ENCODE measurements at places on chromosomes 1 and 21.

DNA sequence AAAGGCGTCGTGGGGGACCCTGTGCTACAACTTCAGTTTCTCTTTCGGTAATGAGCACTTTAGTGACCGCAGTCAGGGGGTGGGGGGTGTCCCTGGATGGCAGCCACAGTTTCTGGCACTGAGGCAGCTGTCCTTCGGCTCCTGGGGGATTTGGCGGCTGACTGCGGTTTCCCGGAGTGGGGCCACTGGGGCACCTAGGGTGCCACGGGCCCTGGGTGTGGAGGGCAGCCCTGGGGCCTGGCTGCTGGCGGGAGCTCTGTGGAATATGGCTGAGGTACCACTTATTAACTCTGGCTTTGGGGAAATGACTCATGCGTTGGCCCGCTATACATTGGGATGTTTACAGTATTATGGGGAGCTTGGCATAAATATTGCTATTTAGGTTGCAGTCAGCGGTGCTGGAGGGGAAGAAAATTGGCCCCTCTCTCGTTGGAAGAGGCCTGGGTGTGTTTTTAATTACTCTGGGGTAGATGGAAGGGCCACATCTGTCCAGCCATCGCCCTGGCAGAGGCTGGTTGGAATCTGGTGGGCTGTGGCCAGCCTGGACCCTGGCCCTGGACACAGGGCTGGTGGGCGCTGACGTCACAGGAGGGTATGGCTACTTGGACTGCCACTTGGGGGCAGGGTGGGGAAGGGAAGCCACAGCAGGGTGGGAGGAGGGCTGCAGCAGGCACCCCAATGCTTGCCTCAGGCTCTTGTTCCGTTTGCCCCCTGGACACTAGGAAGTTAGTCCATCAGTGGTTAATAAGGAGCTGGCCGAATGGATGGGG, 2.0 kb downstream of the EPHB2 start:
- DNase-seq, result no peak

GRCh38 chr1:67674260-67675011, 10.6 kb upstream of the GADD45A start:
- no peak for DNase-seq

DNA sequence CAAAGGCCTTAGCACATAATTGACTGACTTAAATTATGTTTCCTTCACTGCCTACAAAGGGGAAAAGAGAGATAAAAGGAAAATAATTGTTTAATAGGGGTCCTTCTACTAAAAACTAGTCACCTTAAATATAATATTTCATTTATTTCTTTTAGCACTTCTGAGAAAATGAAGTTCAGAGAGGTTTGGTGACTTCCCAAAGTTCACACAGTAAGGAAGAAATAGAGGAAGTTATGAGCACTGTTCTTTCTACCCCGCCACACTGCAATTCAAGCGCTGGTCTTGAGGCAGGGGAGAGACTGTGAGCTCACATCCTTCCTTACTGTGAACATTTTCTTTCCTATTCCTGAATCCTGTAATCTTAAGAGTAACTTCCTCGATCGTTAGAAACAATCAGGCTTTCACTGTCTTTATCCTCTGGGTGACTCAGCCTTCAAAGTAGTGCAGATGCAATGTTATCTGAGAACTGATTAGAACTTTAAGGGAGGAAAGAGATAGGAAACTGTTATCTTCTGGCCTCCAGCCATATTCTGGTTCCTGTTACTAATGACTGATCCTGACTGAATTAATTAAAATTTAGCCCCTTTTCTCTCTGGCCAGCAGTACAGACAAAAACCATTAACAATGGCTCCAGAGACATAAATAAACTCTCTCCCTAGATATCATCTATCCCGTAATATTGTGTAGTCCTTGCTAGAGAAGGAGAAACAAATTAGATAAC, 6.8 kb downstream of the RGS5 start:
- DNase-seq, result no peak

DNA sequence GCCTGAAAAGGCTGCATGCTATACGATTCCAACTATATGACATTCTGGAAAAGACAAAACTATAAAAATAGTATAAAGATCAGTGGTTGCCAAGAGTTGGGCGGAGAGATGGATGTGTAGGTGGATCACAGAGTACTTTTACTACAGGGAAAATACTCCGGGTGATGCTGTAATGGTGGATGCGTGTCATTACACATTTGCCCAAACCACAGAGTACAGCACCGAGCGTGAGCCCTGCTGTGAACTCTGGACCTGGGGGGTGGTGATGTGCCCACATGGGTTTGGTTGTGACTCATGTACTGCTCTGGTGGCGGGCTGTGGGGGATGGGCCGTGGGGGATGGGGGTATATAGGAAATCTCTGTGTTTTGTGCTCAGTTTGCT, 162.7 kb upstream of the COL6A1 start:
- peak; percentile 61 for DNase-seq

GRCh38 chr1:186965847-186966246, 137.1 kb downstream of the PLA2G4A start:
- DNase-seq, result no peak

- no peak for DNase-seq
Measured at GRCh38 chr1:163147019-163147418, 55.7 kb downstream of the RGS5 start.

- DNase-seq, result no peak
Measured at GRCh38 chr1:8021676-8022266, 4.3 kb downstream of the ERRFI1 start.

DNA sequence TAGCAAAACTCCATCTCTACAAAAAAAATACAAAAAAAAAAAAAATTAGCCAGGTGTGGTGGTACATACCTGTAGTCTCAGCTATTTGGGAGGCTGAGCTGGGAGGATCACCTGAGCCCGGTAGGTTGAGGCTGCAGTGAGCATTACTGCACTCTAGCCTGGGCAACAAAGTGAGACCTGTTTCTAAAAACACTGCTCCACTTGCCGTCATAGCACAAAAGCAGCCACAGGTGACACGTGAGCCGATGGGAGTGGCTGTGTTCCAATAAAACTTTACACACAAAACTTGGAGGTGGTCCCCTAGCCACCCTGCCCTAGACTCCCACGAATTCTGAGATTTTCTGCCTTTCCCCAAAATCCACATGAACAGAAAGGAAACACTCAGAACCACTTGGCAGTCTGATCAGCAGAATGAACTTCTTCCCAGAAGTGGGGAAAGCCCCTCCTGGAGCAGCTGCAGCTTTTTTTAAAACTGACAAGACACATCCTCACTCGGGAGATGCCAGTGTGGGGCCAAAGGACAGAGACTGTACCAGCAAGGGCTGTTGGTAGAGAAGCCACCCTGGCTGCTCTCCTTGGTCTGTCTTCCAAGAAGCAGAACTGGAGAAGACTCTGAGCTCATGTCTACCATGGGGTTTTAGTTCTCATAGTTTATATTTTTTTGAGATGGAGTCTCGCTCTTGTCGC, 23.3 kb downstream of the PLEKHM2 start:
- no peak for DNase-seq

GRCh38 chr21:34166468-34166867, 93.1 kb downstream of the MRPS6 start:
- DNase-seq, result no peak

DNA sequence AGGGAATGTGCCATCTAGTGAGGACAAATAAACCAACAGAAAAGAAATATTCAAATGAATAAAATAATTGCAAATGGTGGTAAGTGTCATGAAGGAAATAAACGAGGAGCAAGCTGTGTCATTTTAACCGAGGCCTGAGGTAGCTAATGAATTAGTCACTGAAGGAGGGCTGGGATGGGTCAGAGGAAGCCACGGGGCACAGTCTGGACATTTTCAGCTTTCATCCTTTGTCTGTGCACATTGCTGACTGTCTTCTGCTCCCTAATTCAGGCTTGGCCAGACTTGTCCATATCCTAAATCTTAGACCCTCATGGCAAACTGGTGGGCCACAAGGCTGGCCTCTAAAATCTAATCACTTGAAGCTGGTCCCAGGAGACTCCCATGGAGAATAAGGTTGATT, 138.4 kb downstream of the RHOU start:
- no peak for DNase-seq

GRCh38 chr21:34180407-34180806, 107.0 kb downstream of the MRPS6 start:
- no peak for DNase-seq

GRCh38 chr1:27393641-27394281, 1.3 kb downstream of the GPR3 start:
- DNase-seq, result no peak

DNA sequence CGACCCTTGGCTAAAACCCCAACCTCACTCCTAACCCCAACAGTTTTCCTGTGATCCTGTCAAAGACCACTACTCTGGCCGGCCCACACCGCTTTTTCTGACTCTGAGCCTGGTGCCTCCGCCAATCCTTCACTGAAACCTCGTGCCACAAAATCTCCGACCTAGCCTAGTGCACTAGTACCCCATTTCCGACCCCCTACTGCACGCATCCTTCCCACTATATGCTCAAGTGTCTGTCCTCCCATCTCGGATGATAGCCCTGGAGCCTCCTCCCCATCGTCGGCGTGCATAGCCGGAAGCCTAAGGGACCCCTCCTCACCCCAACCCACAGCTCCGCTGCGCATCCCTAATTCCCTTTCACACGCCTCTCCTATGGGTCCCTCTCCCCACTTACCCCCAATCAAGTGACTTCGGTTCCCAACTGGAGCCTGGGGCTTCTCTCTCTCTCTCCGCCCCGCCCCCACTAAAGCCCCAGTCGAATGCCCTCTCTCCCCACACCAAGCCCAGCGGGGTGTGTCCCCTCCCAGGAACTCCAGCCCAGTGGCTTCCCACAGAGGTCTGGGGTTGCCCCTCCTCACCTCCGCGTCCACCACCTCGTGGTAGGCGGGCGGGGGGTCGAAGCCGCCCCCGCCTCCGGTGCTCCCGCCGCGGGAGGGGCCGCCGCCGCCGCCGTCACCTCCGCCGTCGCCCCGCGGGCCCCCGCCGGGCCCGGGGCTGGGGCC, 791 bp downstream of the USP24 start:
- DNase-seq, result no peak

- DNase-seq, result no peak
Measured at GRCh38 chr1:70896224-70896623, 151.4 kb downstream of the PTGER3 start.

GRCh38 chr1:98382586-98382985, 278.9 kb upstream of the SNX7 start:
- no peak for DNase-seq

GRCh38 chr1:47219590-47220220, 12.3 kb downstream of the TAL1 start:
- no peak for DNase-seq

GRCh38 chr1:218275823-218276222, 9.3 kb upstream of the RRP15 start:
- no peak for DNase-seq

DNA sequence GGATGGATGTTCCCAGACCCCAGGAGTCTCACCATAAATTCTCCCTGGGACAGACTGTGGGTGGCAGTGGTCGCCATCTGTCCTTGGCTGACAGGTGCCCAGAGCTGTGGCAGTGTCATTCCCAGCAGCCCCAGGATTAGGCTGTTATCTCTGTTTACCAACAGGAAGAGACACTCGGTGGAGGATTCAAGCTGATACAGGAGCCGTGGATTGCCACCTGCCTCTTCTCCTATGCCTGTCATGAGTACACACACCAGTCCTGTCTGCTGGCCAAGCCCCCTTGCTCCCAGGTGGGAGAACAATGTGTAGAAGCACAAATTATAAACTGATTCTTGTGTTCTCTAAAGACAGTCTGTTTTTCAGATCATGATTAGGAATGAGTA, 152.6 kb downstream of the ETS2 start:
- DNase-seq, result no peak

DNA sequence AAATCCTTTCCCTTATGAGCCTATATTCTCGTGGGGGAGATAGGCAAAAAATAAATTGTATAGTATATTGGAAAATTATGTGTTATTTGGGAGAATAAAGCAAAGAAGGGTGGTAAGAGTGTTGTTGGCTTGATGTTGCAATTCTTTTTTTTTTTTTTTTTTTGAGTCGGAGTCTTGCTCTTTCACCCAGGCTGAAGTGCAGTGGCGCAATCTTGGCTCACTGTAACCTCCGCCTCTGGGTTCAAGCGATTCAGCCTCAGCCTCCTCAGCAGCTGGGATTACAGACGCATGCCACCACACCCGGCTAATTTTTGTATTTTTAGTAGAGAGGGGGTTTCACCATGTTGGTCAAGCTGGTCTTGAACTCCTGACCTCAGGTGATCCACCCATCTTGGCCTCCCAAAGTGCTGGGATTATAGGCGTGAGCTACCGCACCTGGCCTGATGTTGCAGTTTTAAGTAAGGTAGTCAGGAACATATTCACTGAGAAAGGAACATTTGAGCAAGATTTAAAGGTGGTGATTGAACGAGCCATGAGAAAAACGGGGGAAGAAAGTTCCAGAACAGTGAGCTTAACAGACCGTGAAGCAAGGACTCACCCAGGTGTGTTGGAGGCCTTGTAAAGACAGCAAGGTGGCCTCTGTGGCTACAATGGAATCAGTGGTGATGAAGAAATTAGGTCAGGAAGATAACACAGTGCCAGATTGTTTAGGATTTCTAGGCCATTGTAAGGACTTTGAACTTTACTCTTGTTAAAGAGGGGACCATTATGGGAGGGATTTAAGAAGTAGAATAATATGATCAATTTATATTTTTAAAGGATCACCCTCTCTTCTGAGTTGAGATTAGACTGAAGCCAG, 45.8 kb downstream of the RPRD2 start:
- no peak for DNase-seq

DNA sequence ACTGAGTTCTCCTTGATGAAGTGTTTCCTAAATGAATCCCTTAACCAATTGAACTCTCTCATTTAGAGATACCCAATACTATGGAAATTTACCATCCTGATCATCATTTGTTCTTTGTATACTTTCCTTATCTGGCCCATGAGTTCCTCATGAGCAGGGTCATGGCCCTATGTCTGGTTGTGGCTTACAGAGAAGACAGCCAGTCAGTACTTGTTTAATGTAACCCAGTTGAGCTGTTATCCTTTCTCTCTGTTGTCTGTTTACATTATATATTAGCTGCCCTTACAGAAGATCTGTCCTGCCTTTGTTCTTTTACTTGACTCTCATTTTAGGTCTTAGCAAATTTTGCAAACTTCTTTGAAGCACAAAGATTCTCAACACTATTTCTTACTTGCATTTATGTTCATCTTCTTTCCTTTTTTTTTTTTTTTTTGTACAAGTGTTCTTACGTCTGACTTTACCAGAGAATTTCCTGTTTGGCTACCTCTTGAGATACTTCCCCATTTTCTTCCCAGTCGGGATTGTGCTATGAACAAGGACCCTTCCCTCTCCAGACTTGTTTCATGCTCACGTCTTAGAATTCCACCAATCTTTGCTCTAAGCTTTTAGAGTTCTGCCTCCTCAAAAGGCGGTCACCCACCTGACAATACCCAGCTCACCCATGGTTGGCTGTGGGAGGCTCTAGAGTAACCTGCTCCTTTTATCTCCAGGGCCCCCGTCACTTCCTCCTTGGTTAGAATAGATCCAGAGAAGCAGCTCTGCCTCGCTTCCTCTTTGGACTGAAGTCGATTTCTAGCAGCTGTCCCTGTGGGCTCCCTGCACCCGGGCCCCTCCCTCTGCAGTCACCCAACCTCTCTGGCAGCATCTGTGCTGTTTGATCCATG, 53.6 kb upstream of the RUNX1 start:
- no peak for DNase-seq

GRCh38 chr21:39048064-39048463, 135.2 kb downstream of the PSMG1 start:
- DNase-seq, result no peak

- no peak for DNase-seq
Measured at GRCh38 chr1:47444297-47444561, 6.4 kb downstream of the FOXD2 start.

GRCh38 chr1:197438010-197438790, 170.1 kb downstream of the CRB1 start:
- no peak for DNase-seq
